NCI-H446 treated with DMSO at 0.1 percent for 48 hours (cell line): ENCODE measurements at places on chromosomes 4 and X.

- DNase-seq = no peak
Observed at GRCh38 chr4:140242357-140243277, 88.6 kb upstream of the MAML3 start.

GRCh38 chrX:120517936-120518335 lies 42.8 kb downstream of the CUL4B start:
- DNase-seq = no peak

DNA sequence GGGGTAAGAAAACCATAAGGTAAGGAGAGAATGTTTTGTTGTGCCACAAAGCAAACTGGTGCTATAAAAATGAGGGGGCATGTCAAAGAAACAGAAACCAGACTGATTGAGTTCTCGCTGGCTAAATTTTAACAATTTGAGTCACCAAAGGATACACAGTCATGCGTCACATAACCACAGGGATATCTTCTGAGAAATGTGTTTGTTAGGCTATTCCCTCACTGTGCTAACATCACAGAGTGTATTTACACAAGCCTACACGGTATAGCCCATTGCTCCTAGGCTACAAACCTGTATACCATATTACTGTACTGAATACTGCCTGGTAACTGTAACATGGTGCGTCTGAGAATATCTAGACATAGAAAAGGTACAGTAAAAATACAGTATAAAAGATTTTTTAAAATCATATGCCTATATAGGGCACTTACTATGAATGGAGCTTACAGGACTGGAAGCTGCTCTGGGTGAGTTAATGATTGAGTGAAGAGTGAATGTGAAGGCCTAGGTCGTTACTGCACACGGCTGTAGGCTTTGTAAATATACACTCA lies 50.1 kb downstream of the FBXW7 start:
- no peak for DNase-seq

DNA sequence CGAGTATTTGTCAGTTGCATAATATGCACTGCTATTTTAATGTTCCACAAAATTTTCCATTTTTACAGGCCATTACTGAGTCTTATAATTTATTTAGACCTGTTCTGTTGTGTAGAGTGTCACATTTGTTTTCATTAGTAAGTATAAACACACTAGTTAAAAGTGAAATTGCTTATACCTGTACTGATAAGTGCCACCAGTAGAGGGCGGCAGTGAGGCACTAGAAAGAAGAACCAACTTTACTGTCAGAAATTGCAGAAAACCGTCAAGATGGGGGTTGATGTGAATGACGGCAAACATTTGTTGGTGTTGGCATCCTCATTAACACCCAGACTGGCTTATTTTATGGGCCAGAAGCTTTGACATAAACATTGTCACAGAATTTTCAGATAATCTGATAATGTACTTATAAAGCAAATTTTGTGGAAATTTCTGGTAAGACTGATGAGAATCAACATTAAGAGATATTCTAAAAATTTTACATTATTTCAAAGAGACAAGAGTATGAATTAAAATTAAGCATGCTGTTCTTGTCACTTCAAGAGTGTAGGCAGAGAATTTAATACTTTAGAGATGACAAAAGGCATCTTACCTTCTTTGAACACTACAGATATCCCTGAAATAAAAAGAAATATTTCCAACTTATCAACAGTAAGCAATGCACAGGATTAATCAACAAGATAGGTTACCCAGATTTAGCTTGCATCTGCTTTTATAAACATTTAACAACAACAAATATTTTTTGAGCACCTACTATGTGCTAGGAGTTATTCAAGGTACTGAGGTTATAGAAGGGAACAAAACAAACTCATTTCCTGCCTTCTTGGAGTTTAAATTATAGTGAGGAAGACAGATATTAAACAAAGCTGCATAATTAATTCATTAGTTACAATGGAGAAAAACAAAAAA lies 24.9 kb downstream of the ALPK1 start:
- DNase-seq = peak; percentile 24

DNA sequence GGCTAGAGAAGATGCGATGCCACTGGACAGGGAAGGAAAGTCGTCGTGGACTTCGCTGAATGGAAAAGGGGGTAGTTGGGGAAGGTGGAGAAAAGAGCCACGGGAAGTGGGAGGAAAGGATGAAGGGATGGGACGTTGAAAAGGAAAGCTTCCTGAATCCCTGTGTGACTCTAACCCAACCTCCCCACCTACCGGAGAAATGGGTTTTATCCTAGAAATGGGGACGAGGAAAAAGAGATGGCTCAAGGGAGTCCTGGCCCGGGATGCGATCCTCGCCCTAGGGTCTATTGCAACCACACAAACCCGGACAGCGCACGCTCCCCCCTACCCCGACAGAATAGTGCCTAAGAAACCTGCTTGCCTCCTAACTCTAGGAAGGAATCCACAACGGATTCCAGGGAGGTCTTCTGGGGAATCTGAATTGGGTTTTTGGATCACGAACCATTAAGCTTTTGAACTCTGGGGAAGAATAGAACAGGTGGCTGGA lies 738 bp upstream of the TSPAN5 start:
- DNase-seq = no peak

DNA sequence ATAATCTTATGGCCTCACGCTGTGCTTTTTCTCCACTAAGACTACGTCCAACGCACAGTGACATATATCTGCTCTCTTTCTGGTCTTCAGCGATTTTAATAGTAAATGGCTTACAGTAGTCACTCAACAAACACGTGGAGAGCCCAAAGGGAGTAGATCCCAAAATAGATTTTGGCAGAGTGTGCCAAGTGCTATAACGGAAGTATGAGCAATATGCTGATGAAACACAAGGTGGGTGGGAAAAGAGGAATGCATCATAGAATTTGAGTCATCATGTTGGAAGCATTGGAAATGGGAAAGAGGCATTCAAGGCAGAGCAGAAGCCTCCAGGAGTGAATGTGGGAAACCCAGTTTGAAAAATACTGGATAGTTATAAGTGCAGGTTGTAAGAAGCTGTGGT lies 129.1 kb upstream of the LDB2 start:
- no peak for DNase-seq

GRCh38 chr4:112747036-112747435 lies 110.1 kb downstream of the LARP7 start:
- no peak for DNase-seq

DNA sequence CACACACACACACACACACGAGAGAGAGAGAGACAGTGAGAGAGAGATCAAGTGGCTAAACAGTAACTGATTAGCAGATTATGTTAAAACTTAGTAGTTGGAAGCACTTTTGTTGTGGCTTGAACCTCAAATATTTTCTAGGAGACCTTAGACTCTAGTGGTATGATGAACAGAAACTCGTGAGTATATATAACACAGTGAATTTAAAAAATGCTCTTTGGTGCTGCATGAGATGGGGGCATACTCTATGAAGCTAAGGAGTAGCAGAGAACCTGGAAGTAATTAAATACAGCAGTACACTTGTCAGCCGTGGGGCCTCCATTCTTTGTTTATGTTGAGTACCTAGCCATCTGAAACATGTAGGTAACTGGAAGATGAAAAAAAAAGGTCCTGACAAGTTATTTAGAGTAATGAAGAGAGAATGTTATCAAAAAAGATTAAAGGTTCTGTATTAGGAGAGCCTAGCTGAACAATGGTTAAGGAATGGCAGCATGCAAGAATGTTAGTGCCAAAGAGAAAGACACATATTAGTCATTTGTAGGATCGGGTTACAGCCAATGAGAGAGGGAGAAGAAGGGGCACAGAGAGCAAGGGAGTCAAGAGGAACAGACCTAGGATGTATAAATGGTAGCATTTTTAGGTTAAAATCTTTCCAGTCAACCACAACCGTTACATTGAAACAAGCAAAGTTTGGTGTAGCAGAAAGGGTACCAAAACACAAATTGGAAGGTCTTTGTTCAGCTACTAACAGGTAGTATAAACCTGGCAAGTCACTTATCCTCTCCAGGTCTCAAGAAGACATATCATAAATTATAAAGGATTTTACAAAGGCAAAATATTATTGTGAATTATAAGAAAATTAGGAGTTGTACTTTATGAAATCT lies 316.7 kb upstream of the DIPK2B start:
- DNase-seq = no peak

GRCh38 chrX:39900777-39901170 lies 197.0 kb downstream of the BCOR start:
- no peak for DNase-seq

GRCh38 chr4:152348670-152349069 lies 187.2 kb downstream of the FBXW7 start:
- no peak for DNase-seq

GRCh38 chrX:101206471-101206870 lies 13.1 kb upstream of the DRP2 start:
- peak; percentile 1 for DNase-seq
